ENCODE measurements at places on chromosomes 5 and 9.

DNA sequence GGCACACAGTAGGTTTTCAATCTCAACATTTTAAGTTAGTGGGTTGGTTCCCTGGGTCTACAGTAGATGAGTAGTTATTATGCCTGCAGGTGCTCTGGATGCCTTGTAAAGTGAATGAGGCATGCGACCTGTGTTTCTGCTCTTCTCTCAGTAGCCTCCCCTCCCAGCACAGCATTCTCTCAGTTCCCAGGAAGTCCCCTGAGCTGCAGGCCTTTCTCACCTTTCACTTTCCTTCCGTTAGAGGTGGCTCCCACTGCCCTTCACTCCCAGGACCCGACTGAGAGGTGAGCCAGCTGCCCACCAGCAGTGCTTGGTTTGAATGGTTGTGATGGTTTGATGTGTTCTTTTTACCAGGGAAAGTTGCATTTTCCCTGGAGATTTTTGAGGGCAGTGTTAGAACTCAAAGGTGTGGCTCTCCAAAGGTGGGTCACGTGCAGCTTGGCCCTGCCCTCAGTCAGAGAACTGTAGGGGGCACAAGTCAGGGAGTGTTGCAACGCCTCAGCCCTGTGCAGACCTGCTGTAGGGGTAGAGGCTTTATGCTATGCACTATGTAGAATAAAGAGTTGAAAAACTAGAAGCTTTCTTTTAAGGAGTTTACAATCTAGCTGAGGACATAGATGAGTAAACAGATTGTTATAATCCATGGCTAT, 173.8 kb downstream of the NTRK2 start:
- no peak for DNase-seq

DNA sequence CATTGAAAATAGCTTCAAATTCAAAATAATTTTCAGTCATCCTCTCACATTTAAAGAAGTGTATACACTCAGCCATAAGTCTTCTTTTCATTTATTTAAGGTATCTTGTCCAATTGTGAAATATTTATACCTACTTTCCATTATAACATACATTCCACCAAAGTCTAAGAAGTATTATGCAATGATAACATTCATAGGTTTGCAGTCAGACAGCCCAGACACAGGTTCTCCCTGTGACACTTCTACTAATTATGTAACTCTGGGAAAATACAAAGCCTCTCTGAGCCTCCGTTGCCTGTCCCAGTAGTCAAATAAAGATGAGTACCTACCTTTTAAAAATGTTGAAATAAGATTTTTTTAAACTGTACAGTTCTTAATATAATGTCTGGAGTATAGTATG, 320.9 kb upstream of the RPS23 start:
- DNase-seq, result no peak

- no peak for DNase-seq
Measured at GRCh38 chr5:9512457-9512856, 33.4 kb downstream of the SEMA5A start.

DNA sequence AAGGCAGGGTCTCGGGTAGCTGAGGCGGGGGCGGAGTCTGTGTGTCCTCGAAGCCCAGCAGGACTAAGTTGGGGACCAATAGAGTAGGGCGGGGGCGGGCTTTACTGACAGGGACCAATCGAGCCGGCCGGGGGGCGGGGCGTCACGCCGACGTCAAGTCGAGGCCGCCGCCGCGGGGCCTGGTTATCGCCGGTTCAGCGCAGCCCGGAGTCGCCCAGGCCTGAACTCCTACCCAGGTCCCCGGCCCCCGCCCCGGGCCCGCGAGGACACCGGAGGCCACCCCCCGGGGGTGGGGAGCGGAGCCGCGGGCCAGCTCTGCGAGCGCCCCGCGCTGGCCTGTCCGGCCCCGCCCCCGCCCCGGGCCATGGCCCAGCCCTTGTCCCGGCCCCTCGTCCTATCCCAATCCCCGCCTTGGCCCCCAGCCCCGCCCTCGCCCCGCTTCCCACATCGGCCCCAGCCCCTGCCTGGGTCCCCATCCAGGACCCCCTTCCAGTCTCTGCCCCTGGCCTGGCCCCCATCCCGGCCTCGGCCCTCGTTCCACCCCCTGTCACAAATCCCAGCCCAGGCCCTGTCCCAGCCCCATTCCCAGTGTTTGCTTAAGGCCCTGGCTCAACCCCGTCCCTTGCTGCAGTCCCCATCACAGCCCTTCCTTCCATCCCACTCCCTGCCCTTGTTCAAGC, at the start of gene TMEM8B:
TMEM8B (plus strand) TSS at position 145 of the 680 bp plus-strand sequence; CDS start at position 365, 220 bp downstream.
- peak; percentile 98 for DNase-seq

GRCh38 chr5:7088849-7089248, 307.1 kb upstream of the ADCY2 start:
- no peak for DNase-seq

GRCh38 chr9:6667633-6668280, 22.2 kb upstream of the GLDC start:
- no peak for DNase-seq

GRCh38 chr9:2134391-2134790, 119.2 kb downstream of the SMARCA2 start:
- no peak for DNase-seq

- DNase-seq, result no peak
Measured at GRCh38 chr9:92035146-92035545, 80.1 kb downstream of the SPTLC1 start.

DNA sequence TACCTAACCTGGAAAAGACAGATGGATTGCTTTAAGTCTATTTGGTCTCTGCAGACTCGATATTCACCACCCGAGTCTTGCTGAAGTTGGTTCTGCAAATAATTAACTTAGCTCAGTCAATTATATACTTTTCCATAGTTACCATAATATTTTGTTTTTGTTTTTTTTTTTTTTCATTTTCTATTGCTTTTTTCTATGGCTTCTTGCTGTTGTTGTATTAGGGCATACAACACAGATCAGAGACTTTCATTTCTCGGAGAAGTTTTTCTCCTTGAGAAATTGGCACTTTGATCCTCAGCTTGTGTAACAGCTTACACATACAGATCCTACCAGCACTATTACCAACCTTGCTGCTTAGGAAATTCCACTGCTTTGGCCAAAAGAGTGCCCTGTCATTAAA, 88.0 kb downstream of the GPR21 start:
- no peak for DNase-seq

DNA sequence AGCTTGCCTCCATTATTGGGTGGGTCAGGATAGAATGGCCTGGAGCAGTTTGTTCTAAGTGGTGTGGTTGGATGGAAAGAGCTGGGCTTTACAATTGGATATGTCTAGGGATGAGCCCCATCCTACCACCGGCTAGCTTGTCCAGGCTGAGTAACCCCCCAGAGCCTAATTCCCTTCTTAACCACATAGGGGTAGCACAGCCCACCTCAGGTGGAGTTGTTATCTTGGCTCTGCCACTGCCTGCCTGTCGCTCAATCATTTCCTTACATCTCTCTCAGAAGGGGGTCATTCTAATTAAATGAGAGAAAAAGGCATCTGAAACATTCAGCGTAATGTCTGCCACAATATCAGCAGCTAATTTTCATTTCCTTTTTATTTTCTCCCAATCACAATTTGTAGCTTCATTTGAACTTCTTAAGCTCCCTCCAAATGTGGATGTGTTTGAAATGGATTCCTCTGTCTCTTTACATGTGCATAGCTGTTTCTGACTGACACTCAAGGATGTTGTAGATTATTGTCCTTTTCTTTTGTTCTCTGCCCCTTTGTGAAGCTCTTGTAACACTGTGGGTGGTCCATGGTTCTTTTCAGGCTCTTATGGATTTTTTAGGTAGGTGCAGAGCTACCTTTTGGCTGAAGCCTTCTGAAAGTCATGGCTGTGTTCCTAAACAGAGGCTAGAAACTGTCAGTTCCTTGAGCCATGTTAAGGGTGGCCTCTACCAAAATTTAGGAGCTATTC, 383.1 kb upstream of the KLF4 start:
- no peak for DNase-seq

DNA sequence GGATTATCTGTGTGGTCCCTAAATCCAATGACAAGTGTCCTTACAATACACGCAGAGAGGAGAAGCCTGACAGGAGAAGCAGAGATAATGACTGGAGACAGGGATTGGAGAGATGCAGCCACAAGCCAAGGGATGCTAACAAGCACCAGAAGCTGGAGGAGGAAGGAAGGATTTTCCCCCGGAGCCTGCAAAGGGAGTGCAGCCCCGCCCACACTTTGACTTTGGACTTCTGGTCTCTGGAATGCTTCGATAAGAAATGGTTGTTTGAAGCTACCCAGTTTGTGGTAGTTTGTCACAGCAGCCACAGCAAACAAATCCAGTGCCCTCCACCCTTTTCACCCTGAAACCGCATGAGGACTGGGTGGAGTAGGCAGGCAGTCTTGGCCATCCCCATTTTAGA, 77.2 kb upstream of the BOD1 start:
- no peak for DNase-seq

GRCh38 chr5:9173281-9174048, 372.4 kb downstream of the SEMA5A start:
- DNase-seq, result no peak

GRCh38 chr5:21594566-21594965, 1258.6 kb downstream of the CDH12 start:
- DNase-seq, result no peak

DNA sequence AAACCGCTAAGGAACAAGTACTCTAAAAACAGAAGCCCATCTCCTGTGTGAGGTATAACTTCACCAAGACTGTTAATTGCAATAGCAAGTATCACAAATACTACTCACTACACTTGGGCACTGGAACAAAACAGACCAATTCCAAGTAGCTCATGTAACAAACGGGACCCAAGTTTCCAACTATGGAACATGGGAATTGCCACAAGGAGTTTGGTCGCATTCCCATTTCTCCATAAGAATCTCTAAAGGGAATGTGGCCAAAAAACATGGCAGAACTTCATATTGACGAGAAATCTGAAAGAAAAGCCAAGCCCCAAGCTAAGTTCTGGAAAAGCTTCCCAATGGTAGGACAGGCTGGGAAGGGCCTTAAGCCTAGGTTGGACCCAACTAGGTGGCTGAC, 162.5 kb downstream of the MAPKAP1 start:
- DNase-seq, result no peak

DNA sequence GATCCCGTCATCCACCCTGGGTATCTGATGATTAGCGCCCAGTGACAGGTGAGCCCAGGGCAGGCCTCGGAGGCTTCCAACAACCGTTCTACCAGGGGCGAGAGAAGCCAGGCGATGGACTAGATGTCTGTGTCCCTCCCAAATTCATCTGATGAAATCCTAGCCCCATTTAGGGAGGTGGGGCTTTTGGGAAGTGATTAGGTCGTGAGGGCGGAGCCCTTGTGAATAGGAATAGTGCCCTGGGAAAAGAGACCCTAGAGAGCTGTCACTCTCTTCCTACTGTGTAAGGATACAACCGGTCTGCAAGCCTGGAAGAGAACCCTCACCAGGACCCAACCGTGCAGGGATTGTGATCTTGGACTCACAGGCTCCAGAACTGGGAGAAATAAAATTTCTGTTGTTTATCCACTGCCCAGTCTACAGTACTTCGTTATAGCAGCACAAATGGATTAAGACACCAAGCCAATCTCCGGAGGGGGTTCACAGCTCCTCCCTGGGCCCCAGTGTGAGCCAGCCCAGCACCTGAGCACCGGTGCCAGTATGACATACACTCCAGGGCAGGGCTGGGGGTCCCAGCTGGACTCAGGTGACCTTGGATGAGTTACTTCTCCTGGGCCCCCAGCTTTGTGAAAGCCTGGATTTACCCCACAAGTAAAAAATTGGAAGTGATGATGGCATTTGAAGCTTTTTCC, 162.2 kb downstream of the DAB2IP start:
- DNase-seq, result no peak

DNA sequence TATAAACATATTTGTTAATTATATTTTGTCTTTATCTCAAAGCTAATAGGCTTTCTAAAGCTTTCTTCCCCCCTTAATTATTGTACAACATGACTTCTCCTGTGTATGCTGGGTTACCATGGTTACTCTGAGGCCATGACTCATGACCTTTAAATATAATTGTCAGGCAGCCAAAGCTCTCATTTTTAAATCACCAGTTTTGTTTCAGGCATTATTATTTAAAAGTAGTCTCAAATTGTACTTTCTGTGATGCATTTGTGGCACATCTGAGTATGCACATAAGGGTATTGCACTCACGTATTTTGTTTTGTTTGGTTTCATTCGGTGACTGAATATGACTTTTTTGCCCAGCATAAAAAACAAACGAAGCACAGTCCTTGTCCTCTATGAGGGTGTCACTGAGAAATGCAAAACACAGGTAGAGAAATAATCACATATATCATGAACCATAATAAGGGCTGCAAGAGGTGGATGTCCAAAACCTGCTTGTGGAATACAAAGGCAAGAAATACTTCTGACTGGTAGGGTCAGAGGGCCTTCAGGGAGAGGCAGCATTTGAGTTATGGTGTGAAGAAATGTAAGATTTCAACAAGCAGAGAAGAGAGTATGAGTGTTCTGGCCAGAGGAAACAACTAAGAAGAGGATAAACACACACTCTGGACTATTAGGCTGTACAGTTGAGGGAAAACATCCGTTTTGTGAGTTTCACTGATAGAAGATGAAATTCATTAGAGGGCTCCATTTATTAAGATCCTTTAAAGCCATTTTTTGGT, 2.1 kb downstream of the CCDC192 start:
- DNase-seq, result no peak

DNA sequence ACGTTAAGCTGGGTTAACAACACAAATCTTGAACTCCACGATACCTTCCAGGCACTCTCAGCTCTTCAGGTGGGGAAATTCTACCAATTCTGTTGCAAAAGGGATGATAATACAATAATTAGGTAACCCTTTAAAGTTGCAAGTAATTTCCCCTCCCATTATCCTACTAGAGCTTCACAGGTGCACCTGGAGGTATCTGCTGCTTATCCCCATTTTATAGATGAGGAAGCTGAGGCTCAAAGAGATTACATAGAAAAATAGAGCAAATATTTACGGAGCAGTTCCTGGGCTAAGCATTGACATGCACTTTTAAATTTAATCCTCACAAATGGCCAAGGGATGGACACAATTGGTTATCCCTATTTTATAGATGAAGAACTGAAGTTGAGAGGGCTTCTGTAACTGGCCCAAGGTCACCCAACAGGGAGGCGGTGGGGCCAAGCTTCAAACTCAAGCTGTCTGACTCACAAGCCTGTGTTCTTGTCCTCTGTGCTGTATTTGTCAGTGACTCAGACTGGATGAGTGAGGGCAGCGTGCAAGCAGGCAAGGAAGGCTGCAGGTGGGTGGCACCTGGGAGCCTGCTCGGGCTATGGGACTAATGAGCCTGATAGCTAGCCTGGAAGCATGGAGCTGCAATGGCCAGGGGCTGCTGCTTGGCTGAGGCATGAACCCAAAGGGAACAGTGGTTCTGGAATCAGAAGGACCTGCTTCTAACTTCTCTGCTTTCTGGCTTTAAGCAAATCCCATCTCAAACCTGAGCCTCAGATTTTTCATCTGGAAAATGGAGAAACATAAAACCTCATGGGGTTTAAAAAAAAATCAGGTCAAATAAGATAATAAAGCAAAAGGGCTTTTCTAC, 105.5 kb downstream of the PDE6A start:
- no peak for DNase-seq

GRCh38 chr5:72397836-72398235, 77.7 kb downstream of the PTCD2 start:
- no peak for DNase-seq

DNA sequence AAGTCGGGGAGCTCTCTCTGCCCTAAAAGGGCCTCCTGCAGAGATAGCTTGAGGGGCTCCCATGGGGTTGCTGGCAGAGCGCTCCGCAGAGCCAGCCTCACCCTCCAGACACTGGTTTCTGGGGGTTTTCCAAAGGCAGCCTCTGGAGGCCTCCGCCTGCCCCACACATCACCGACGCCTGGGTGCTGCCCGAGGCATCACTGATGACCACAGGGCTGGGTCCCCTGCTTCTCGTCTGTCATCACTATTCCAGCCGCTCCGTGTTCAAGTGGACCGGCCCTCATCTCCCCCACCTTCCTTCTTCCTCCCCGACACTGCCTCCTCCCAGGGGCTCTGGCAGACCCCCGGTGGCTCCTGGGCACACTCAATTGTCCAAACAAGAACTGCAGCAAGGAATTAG, 64.1 kb upstream of the IRX4 start:
- DNase-seq, result no peak
